IMR-90 (cell line): ENCODE measurements at places on chromosomes 1 and 21. TPM values are rescaled to one million over a fixed set of nuclear protein-coding genes. Genes with fewer than 3 reads are reported as not detected.
A peak's percentile ranks its signal among the peaks of the same experiment; 100 is the strongest.

DNA sequence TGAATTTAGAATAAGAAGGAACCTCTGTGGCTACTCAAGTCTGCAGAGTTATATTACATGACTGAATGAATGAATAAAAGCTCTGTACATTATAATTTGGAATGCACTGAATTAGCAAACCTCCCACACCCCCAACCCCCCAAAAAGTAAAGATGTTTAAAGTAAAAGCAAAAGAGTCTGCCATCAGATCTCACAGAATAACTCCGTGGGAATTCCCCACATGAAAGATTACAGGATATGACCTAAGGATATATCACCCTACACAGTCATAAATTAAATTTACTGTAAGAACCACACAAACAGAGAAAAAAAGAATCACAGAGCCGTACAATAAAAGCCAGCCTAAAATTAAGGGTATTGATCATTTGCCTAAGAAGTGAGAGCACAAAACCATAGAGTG is 587.3 kb downstream of the PTPRC start:
- DNase-seq: peak; percentile 75

Gene FNDC5
- total RNA-seq: 1.6 and 1.7 TPM in 2 replicates

Gene ROR1
- 8.1 and 10.0 TPM in 2 replicates for total RNA-seq

Gene MIXL1
- not detected in 2 replicates for total RNA-seq

Gene SLC1A7
- not detected in 2 replicates for total RNA-seq

Gene BARHL2
- not detected in 2 replicates for total RNA-seq
